ENCODE measurements at places on chromosomes 2 and 18.
A peak's percentile ranks its signal among the peaks of the same experiment; 100 is the strongest.

DNA sequence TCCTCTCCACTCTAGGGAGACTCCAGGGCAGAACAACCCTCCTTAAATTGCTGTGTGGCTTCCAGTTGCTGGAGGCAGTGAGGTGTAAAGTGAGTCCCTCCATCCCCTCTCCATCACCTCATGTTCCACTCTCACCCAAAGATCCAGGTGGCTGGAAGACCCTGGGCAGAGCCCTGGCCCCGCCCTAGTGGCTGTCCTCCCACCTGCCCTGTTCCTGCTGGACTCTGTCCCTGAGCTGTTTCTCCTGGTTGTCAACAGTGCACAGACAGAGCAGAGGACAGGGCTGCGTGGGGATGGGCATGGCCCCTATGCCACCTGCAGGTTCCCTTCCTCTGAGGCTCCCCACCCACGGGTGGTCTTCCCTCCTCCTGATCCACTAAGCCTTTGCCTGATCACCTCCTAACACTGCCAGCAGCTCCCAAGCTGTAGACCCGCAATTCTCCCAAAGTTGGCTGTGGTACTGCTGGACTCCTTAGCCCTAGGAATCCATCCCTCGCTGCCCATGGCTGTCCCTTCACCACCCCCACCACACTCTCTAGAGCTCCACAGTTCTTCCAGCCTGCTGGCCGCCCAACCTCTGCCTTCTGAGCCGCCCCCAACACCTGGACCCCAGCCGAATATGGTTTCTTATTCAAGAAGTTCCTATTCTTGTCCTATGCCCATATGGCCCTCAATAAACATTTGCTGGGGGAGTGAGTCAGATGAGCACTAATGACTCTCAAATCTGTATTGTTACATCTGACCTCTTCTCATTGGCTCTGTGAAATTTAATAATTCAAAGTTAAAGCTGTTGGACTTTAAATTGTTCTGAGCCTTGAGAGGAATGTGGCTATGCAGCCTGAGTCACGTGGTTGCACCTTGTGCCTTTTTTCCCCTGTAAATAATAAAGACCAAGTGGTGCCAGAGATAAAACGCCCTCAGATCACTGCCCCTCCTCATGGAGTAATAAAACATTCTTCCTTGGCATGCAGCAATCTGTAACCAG is 260.0 kb upstream of the HS6ST1 start:
- no peak for DNase-seq

- no peak for DNase-seq
Measured at GRCh38 chr2:54988612-54989011, 61.6 kb downstream of the RTN4 start.

GRCh38 chr18:35390951-35391700 is 14.0 kb upstream of the ZNF396 start:
- DNase-seq, result no peak

DNA sequence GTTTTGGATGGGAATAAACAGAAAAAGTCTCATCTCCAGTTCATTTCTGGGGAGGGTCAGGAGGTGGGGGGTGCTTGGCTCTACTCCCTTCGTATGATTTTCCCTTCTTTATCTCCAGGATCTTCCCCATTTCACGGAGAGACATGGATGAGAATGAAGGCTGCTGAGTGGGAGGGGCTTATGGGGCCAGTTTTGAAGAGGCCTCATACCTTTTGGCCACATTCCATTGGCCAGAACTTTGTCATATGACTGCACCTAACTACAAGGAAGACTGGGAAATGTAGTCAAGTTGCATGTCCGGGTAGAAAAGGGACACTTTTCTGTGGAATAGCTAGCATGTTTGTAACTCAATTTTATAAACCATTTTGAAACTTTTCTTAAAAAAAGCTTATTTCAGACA is 117.6 kb downstream of the NEDD4L start:
- DNase-seq, result peak; percentile 52

- peak; percentile 17 for DNase-seq
Measured at GRCh38 chr2:191217580-191217979, 27.6 kb upstream of the MYO1B start.

DNA sequence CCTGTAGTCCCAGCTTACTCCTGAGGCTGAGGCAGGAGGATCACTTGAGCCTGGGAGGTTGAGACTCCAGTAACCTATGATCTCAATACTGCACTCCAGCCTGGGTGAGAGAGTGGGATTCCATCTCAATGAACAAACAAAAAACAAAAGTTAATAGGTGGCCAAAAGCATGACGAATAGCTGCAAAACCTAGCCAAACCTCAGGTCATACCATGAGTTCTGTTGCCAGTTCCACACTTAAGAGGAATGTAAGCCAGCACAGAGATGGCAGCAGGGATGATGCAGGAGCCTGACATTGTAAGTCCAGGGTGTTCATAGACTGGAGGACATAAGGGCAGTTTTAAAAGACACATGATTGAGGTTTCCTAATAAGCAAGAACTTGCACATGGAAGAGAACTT is 55.3 kb upstream of the RMDN2 start:
- no peak for DNase-seq

GRCh38 chr2:23669413-23670244 is 257.3 kb downstream of the ATAD2B start:
- DNase-seq, result no peak

DNA sequence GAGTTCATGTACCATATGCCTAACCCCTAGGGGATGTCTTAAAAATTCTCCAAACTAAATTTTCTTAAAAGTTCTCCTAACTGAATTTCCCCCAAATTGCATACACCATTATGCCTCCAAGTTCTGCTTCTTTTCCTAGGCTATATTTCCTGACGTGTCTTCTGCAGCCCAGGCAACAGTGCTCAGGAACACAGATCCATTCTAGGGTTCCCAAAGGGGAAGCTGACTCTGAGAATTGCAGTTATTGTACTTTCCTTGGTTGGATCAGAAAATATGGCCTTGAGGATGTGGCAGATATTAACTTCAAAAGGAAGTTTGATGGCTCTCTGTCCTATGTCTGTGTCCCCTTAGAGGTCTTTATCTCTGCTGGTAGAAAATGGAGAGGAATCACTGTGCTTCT is 124.3 kb downstream of the TMEM17 start:
- DNase-seq, result no peak

GRCh38 chr2:6780765-6781274 is 84.9 kb downstream of the CMPK2 start:
- DNase-seq, result no peak

DNA sequence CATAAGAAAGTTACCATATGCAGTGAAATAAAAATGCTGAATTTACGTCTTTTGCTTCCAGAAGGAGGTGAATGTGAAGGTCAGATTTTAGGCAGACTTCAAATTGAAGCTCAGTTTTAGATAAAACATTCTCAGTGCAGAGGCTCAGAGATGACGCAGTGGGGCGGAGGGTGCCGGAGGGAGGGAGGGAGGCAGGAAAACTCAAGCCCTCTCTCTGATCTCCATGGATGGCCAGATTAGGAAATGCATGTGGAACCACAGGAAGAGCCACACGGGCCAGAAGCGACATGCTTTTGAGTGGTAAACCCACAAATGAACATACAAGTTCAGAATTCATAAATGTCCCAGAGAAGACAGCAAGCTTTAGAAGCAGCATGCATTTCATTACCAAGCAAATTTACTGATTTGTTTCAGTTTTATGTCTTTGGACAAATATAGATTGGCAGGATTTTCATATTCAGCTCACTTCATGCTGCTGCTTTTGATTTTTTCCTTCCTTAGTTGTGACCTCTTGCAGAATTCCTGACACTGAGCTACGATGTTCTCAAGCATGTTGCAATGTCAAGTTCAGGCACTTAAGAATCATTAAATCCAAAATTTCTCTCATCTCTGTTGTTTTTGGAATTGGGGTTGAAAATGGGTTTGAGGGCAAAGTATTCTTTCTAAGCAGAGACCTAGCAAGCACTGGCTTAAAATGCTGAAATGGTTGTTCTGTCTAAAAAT is 29.7 kb upstream of the APCDD1 start:
- no peak for DNase-seq

- peak; percentile 51 for DNase-seq
Measured at GRCh38 chr18:12246849-12247808, 7.0 kb upstream of the CIDEA start.

GRCh38 chr2:38039121-38039910 is 36.6 kb downstream of the CYP1B1 start:
- DNase-seq, result no peak

- no peak for DNase-seq
Measured at GRCh38 chr18:42025974-42026625, 71.1 kb downstream of the PIK3C3 start.

- DNase-seq, result no peak
Measured at GRCh38 chr2:145157741-145158591, 638.0 kb upstream of the ZEB2 start.

- no peak for DNase-seq
Measured at GRCh38 chr18:49767111-49768050, 46.0 kb downstream of the ACAA2 start.

DNA sequence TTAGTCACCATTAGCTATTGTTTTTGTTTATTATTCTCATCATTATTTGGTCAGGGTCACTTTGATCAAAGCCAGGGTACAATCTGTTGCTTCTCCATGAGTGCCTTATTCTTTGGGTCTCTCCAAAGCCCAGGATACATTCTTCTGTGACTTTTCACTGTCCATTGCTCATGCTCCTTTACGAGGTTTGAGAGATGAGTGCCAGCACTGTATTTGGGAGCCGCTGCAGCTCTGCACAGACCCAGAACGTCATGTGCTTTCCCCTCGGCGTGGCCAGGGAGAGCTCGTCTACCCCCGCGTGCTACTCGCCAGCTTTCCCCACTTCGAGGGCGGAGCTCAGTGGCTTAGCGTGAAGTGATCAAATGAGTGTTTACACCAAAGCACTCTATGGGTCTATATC is 123.7 kb downstream of the COL6A3 start:
- no peak for DNase-seq

DNA sequence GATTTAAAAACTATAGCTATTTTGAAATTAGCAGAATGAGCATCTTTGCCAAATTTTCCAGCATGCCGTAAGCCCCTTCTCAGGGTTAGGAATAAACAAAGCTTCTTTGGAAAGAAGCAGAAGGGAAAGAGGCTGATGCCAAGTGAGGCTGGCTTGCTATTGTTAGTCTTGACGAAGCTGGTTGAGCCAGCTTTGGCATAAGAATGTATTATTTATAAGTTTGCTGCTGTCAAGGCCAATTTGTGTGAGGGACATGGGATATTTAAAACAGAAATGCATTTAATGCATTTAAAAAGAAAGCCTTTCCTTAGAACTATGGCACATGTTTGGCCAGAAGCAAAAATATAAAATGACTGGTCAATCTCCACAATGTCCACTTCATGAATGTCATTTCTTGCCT is 52.5 kb upstream of the TTN start:
- DNase-seq, result no peak

GRCh38 chr2:68845043-68845442 is 26.2 kb downstream of the BMP10 start:
- no peak for DNase-seq

GRCh38 chr2:223097888-223098383 is 45.9 kb downstream of the KCNE4 start:
- no peak for DNase-seq

GRCh38 chr2:241258505-241259280 is 56.8 kb downstream of the HDLBP start:
- no peak for DNase-seq

DNA sequence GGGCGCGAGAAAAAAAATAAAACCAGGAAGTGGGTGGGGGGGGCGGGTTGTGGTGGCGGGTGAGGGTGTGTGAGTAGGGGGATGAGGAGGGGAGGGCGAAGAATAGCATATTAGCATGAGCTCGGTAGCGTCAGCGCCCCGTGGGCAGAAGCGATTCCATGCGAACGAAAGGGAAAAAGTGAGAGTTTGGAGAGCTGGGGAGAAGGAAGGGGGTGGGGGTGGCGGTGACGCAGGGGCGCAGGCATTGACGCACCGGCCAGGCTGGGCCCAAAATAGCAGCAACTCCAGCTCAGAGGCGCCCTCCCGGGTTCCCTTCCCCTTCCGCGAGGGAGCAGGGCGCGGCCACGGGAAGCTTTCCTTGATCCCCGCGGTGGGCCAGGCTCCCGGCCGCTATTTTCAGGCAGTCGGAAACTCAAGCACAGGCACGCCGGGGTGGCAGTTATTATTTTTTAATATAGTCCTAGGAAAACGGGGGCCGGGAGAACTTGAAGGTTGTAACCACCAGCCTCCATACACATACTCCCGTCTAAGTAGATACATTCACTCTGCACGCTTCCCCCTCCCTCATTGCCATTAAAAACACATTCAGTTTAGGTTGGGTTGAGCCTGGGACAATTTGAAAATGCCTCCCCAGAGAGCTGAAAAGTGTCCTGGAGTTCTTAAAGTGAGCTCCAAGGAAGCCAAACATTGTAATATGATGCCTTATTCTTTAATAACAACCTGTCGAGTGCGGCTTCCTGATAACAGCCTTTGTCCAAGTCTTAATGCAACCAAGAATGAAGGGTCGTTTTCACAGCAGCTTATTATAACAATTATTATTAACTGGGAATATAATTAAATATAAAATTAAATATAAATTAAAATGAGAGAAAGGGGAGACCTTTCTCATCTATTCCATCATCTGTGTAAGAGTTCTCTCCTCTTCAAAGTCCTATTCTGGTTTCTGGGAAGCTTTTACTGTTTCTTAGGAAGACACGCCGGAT is 2.3 kb upstream of the NR4A2 start:
- peak; percentile 88 for DNase-seq

DNA sequence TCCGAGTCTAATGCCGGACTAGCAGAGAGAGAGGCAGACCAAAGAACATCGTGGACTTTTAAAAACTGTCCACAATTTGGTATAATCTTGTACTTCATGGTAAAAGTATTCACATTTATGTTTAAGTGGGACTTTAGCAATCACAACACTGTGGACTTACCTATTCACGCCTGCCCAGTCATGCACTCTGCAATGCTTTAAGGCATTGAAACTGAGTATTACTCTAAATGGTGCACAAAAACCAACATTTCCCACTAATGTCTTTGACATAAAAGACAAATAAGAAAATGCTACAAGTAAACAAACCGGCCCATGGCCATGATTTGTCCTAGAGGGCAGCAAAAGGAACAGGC is 91.3 kb downstream of the ACVR1 start:
- no peak for DNase-seq

- no peak for DNase-seq
Measured at GRCh38 chr2:232926431-232926939, 56.4 kb downstream of the SNORC start.

GRCh38 chr2:217905896-217906295 is 96.9 kb downstream of the TNS1 start:
- no peak for DNase-seq

DNA sequence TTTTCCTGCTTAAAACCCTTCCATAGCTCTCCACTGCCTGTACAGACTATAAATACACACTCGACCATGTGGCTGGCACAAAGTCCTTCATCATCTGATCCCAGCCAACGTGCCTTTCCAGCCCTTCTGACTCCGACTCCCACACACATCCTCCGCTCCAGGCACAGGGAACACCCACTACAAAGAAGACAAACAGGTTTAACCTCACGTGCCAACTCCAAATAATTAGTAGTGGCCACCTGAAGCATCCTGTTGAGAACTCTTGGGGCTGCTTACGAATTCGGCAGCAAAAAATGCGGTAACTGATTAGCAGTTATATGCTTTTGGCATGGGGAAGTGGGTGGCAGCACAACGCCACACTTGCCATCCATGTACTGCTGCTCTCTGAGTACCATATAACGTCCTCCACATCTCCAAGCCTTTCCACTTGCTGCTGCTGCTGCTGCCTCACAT is 12.1 kb downstream of the SPIRE1 start:
- no peak for DNase-seq

Data from erythroblast (primary cell).